ENCODE measurements at places on chromosomes 3 and 15.

DNA sequence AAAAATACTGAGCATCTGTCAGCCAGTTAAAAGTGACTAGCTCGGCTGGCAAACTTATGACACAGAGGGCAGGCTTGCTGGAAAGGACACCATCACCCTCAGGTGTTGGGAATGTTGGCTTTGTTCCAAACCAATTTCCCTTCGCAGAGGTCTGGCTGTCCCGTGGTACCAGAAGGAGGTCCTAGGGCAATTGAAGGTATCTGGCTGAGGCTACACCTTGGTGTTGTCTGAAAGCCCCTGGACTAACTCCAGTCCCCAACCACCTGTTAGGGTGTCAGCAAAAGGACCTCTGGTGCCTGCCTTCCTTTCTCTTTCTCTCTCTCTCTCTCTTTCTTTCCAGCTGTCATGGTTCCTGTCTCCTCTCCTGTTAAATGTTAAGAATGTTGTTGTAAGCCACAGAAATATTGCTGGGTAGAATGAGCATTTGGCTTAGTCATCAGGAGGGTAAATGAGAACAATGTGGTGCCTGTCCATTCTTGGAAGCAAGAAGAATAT lies 12.5 kb downstream of the PRR20G start:
- peak; percentile 64 for DNase-seq

DNA sequence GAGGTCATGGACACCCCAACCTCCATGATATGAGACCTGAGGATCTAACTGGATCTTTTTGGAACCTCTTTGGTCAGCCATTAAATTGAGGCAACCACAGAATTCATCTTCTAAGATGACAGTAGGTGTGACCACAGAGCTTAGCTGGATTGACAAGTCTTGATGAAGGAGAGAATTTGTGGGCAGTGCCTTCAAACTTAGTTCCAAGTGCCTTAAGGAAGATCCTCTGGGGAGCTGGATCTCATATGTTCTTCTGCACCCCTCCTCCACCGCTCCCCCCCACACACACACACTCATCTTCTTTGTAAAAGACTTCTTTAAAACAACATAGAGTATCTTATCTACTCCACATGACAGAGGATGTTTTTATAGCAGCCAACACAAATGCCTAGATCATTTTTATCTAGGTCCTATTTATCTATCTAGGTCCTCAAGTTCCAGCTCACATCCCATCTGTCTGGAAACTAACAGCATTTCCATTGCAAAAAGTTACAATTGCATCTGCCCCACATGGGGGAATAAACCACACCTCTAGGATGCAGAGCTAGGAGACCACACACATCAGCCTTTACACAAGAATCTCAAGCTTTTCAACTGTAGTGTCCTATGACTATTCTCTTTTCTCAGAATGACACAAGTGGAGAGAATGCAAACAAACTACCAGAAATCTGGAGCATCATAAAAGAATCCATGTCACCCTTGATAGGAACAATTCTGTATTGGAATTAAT lies 37.4 kb downstream of the WWTR1 start:
- DNase-seq = no peak

GRCh38 chr3:174329321-174329720 lies 529.8 kb upstream of the NAALADL2 start:
- no peak for DNase-seq

- DNase-seq = no peak
These were observed 185.5 kb upstream of the KCNMB2 start for GRCh38 chr3:178350763-178351162.

DNA sequence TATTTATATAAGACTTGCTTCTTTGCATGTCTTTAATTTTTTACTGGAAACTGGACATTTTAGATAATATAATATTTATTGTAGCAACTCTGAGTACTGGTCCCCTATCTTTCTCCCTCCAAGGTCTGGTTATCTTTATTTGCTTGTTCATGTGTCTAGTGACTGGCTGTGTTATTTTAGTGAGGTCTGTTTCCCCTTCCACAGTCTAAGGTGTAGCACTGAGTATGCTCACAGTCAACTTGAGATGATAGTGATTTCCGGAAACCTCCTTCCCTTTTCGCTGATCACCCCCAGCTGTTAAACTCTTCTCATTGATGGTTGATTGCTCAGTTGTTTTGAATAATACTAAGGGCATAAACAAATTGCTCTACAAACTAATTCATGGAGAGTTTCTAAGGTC lies 37.0 kb downstream of the PCNP start:
- no peak for DNase-seq

DNA sequence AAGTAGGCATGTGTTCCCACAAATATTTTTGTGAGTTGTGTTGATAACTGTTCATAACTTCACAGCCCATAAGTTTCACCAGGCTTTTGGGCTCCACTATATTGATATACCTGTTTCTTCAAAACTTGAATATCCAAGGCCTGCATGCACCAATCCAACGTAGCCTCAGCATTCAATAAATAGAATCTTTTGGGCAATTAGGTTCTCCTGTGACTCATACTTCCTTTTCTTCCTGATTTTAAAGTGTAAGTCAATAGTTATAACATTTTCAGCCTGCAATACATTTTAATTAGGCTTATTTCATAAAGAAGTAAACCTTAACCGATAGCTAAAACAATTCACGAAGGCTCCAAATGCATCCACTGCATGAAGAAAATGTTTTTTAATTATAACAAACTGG lies 97.8 kb upstream of the SPRED1 start:
- no peak for DNase-seq

DNA sequence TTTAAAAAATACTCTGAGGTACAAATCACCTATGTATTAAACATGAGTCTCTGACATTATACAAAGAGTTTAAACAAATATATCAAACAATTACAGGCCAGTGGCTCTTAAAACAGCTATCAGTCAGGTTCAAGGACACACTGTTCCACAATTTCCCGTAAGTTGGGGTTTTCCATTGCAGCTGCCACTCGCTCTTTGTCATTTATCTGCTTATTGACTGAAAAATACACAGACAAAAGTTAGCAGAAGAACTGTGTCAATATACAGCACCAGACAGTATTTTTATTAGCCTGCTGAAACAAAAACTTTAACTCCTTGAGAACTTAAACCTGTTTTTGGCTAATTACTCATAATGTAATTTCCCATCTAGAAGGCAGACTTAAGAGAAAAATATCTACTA lies 20.8 kb downstream of the CIAO2A start:
- DNase-seq = no peak

- DNase-seq = peak; percentile 30
These were observed 133.6 kb downstream of the P2RY1 start for GRCh38 chr3:152968388-152969024.

DNA sequence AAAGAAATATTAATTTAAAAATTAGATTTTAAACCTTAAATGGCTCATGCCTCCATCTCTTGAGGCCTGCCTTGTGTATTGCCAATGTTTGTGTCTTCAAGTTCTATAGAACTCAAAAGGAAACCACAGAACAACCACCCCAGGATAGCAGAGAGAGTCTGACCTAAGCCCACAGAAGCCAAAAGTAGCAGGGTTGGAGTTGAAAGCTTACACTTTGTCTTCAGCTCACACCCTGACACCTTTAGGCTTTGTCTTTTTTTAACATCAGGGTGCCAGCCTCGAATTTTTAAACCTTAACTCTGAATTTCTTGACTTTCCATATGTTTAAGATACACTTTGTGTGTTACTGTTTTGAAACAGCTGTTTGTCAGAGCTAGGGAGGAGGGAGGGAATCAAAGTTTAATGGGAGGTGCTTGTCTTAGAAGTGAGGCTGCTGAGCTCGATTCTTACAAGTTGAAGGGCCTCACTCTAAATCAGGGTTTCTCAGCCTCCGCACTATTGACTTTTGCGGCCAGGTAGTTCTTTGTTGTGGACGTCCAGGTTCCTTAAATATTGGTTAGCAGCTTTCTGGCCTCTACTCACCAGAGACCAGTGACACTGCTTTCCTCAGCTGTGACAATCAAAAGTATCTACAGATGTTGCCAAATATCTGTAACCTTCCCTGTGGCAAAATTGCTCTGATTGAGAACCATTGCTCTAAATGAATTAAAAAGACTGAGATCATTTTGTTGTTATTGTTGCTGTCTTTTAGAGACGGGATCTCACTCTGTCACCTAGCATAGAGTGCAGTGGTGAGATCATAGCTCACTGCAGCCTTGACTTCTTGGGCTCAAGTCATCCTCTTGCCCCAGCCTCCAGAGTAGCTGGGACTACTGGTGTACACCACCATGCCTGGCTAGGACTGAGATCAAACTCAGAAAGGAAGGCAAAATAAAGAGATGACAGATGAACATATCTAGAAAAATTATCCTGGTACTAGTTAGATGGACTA lies 139.2 kb upstream of the EOMES start:
- DNase-seq = no peak

GRCh38 chr15:63387748-63388493 lies 6.3 kb upstream of the CA12 start:
- DNase-seq = no peak

- DNase-seq = no peak
These were observed 12.8 kb downstream of the RBP2 start for GRCh38 chr3:139463466-139463865.

DNA sequence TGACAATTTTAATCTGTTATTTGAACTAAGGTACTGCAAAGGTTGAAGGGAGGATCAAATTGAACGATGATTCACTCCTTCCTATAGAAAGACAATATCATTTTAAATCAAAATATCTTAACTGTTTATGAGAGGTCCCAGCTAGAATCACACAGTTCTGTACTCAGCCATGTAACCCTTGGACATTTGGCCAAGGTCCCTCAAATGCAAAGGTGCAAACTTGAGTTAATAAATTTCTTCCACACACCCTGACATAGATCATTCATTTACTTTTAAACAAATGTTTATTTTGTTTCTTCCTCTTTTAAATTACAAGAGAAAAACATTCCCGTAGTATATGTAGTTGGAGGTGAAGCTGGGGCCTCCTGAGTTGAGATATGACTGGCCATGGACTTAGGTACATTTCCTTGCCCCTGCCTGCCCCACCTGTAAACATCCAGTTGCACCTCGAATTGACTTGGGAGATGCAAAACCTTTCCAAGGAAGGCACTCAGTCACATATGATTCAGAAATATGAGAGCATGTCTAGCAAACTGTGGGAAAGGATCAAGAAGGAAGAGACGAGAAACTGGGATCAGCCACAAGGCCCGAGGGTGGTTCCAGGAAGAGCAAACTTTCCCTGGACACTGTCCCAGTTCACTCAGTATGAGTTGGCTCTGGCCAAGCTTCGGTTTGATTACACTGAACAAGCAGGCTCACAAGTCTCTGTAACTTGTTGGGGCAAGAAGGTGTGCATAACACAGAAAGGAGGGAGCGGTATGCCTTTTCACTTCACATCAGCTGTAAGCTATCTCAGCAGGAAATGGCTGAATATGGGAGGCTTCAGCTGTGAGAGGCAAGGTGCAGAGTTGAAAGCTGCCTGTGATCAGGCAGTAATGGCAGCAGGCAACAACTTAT lies 6.7 kb downstream of the TNFSF10 start:
- peak; percentile 84 for DNase-seq
